Suprapubic skin (tissue), 4 donors: ENCODE measurements at places on chromosomes 2 and 18. TPM values are rescaled to one million over a fixed set of nuclear protein-coding genes. Genes with fewer than 3 reads are reported as not detected.

DNA sequence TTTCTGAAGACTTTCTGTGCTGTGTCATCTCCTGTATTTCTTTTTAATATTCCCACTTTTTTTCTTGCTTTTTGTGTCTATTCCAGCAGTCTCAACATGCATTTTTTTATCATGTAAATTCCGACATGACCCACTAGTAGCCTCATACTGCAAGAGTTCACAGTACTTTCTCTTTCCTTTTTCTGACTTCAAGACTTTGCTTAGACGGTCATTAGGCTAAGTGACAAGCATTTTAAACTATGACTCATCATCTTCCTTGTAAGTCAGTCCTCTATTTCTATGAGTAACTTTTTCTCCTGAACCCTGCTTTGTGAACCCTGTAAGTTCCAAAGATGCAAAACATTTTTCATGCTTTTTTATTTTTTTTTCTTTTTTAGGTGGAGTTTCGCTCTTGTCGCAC lies 381.2 kb downstream of the TXNL1 start:
- no peaks in the 10 kb centered on the region for H3K4me1 ChIP-seq
- H3K36me3 ChIP-seq, result no peaks in the 10 kb centered on the region
- H3K4me3 ChIP-seq, result no peak overlapping the region
- no peaks in the 10 kb centered on the region for H3K27me3 ChIP-seq

The ALPP gene
- not detected for total RNA-seq

- no peaks in the 10 kb centered on the region for H3K36me3 ChIP-seq
- H3K4me1 ChIP-seq, result no peaks in the 10 kb centered on the region
- H3K4me3 ChIP-seq, result no peak overlapping the region
- H3K27me3 ChIP-seq, result no peaks in the 10 kb centered on the region
- no peak for DNase-seq
- H3K27ac ChIP-seq, result no peak overlapping the region
Observed at GRCh38 chr2:139477618-139478017, 697.4 kb upstream of the NXPH2 start.

The LTBP1 gene
- 18.7 TPM for total RNA-seq
